Midbrain (tissue), 1 donor: ENCODE measurements at places on chromosomes 2 and 18.

GRCh38 chr2:110931648-110932047 lies 189.1 kb upstream of the BCL2L11 start:
- DNase-seq: no peak

GRCh38 chr2:193973781-193974180 lies 1683.2 kb upstream of the SLC39A10 start:
- no peak for DNase-seq

- DNase-seq: no peak
Observed at GRCh38 chr18:21303445-21303844, 61.4 kb downstream of the GREB1L start.

GRCh38 chr2:95019572-95019971 lies 5.9 kb upstream of the MAL start:
- DNase-seq: no peak

DNA sequence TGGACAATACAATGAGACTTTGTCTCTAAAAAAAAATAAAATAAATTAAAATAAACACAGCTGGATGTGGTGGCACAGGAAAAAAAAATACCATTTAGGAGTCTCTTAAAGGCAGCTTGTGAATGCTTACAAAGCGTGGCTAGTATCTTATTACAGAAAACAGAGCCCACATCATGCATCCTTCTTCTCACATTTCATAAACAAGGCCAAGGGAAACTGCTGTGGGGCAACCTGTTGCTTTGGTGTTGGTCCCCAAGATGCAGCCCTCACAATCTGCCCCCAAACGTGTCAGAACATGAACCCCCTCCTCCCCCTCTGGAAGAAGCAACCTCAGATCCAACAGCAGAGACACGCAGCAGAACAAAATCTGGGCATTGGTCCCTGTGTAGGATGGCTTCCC lies 2.6 kb downstream of the SLC14A1 start:
- no peak for DNase-seq

DNA sequence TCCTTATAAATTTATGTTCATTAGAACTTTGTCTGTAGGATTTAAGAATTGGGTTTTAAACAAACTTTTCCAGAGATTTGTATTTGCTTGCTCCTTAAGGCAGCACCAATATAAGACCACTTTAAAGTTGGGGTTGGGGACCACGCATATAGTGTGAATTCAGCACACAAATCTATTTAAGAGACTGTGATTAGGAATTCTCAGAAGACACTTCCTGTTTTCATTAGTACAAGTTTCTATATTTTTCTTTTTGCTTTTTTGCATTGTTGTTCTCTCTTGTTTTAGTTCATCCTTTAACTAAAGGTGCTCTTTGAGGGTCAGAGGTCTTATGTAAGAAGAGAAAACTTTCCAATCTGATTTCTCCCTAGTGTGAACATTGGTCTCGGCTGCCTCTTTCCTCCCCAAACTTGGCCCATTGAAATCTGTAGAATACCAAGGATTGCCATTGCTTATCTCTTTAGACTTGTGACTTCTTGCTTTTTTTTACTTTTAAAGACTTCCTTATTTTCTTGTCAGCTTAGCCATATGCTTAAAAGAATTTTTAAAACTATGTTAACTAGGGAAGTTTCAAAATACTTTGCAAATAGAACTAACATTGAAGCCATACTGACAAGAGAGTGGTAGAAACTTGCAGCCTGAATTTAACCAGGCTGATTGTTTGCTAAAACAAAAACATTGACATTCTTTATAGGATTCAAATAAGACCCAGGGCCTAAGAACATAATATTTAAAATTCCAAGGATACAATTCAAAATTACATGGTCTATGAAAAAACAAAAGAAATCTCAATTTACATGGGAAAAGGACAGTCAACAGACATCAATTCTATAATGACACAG lies 264.1 kb upstream of the FN1 start:
- no peak for DNase-seq

GRCh38 chr2:240149943-240150784 lies 9.7 kb upstream of the OTOS start:
- no peak for DNase-seq

GRCh38 chr2:203694191-203694590 lies 12.2 kb upstream of the CD28 start:
- no peak for DNase-seq

GRCh38 chr18:50836521-50836957 lies 16.7 kb upstream of the MRO start:
- DNase-seq: no peak
